Activated T-cell treated with anti-CD3 and anti-CD28 coated beads for 48 hours (primary cell): ENCODE measurements at places on chromosomes 4 and X.

- no peak for DNase-seq
These were observed 452 bp upstream of the RAI2 start for GRCh38 chrX:17861489-17862011.

DNA sequence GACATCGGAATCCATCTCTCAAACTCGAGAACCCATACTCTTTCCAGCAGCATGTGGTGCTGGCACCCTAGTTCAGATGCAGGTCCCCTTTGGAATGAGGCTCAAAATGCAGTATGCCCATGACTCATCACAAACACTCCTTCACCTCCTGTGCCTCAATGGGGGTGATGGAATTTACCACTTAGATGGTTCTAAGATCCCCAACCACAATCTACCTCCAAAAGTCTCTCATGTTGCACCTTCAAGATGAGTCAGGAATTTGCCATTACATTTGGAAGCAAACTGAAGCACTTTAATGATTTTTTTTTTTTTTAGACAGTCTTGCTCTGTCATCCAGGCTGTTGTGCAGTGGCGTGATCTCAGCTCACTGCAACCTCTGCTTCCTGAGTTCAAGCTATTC lies 8.5 kb upstream of the MID1 start:
- DNase-seq, result no peak

- DNase-seq, result no peak
These were observed 127.4 kb downstream of the ZNF330 start for GRCh38 chr4:141348125-141348524.

- no peak for DNase-seq
These were observed 75.5 kb downstream of the NSUN7 start for GRCh38 chr4:40825014-40825838.

DNA sequence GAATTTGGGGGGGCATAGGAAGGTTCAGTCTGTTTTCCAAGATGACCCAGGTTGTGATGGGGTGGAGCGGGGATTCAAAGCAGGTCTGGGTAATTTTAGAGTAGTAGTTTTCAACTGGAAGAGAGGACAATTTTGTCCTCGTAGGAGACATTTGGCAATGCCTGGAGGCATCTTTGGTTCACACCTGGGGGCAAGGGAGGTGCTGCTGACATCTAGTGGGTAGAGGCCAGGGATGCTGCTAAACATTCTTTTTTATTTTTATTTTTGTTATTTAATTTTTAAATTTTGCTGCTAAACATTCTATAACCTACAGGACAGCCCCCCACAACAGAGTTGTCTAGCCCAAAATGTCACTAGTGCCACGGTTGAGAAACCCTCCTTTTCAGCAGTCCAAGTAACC lies 1.9 kb downstream of the RAB9A start:
- DNase-seq, result no peak
